ENCODE measurements at places on chromosomes 5 and 9.

- DNase-seq: no peak
These were observed 541.7 kb downstream of the EFNA5 start for GRCh38 chr5:107129051-107129450.

GRCh38 chr9:95491543-95492320 lies 25.0 kb downstream of the PTCH1 start:
- no peak for DNase-seq

- no peak for DNase-seq
These were observed 433.8 kb upstream of the CDH9 start for GRCh38 chr5:27472000-27472763.

- DNase-seq: no peak
These were observed 12.1 kb downstream of the SEMA5A start for GRCh38 chr5:9533562-9534364.

DNA sequence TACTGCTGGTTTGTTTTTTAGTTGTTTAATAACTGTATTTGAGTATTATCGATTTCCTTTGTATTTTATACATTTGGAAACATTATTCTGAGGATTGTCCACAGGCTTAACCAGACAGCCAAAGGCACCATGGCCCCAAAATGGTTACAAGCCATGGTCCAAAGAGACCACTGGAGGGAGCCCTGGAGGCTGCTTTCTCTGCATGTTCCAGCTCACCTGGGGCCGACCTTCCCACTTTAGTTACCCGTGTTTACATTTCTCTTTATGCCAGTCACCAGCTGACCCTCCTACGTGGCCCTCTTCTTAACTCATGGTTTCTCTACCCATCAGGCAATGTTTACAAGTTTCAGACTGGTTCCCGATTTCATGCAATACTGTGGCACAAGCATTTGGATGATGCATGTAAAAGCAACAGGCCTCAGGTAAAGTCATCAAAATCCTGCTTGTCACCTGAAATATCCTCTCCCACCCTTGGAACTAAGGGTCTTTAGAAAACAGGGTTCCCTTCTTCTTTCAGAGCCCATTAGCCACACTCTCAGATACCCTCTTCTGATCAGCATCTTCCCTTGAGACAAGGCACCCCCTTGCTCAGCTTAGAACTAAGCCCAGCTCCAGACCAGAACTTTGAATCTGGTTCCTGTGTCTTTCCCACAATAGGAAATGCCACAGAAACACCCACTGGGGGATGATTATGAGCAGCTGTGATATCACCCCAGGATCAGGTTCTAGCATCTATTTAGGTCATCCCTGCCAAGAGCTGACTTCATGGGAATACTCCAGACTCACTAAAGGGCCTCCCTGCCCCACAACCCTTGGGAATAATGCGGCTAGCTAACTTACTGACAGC lies 49.9 kb upstream of the GARNL3 start:
- peak; percentile 64 for DNase-seq

DNA sequence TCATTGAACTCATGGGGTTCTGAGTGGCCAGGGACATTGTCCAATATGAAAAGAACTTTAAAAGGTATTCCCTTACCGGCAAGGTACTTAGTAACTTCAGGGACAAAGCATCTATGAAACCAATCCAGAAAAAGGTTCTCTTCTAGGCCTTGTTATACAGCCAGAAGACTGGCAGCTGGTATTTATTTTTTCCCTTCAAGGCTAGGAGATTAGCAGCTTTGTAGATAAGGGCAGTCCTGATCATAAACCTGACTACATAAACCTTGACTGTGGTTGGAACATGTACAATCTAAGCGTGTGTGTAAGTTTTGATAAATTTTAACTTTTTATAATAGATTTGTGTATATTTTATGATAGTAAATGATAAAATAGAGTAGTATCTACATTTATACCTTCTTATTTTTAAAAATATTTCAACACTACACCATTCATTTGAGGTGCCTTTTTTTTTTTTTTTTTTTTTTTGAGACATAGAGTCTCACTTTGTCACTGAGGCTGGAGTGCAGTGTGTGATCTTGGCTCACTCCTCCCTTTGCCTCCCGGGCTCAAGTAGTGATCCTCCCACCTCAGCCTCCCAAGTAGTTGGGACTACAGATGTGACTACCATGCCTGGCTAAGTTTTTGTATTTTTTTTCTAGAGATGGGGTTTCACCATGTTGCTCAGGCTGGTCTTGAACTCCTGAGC lies 24.5 kb downstream of the RANBP17 start:
- no peak for DNase-seq

- no peak for DNase-seq
These were observed 89.9 kb downstream of the NLN start for GRCh38 chr5:65811885-65812284.

DNA sequence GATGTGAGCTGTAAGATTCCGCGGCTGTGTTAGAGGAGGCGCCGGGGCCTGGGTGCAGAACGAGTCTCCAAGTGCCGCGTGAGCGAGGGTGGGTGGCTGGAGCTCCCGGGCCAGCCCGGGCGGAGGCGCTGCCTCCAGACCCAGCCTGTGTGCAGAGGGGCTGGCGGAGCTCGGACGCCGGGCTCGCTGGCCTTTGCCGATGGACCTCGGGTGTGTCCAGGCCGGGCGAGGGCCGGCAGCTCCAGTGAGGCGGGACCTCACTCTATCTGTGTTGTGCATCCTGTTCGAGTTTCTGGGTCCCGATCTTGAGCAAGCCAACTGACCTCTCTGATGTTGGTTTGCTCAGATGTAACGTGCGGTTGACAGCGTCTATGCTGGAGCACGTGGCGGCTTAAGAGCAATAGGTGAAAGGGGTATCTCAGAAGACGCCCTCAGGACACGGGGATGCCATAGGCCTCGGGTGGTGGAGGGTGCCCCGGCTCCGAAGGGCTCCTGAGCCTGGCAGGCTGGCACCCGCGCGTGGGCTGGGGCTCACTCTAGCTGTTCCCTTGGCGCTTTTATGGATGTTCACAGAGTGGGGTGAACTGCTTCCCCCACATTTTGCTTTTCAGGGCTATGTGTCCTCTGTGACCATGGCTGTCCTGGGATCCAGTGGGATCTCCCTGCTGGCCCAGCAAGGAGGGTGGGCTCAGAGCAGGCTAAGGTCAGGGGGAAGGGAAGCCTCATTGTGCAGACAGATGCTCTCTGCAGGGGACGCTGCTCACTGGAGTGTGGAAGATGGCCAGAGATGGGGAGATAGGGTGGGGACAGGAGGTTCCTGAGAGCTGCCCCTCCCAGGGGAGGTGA lies 69.8 kb downstream of the MRPL36 start:
- DNase-seq: no peak

DNA sequence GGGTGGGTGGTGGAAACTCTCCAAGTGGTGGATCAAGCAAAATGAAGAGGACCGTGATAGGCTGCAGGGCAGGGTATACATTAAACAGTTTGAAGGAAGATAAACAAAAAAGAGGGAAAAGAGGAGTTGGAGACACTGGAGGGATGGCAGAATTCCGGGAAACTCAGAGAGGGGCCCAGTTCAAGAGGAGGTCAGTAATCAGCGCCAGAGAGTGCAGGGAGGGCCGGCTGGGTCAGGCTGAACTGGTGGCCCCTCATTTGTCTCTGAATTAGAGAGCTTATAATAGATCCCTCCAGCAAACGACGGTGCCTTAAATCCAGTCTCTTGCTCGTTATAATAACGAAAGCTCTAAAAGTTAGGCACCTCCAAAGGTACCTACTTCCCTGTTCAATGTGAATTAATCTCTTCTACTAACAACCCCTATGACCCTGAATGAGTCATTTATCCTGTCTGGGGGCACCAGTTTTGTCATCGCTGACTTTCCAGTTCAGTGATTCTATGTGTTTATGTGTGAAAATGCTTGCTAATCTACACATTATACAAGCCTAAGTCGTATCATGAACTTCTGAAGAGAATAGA lies 2.4 kb upstream of the ZSWIM6 start:
- no peak for DNase-seq

- no peak for DNase-seq
These were observed 226.6 kb downstream of the SAXO1 start for GRCh38 chr9:18806232-18807080.

DNA sequence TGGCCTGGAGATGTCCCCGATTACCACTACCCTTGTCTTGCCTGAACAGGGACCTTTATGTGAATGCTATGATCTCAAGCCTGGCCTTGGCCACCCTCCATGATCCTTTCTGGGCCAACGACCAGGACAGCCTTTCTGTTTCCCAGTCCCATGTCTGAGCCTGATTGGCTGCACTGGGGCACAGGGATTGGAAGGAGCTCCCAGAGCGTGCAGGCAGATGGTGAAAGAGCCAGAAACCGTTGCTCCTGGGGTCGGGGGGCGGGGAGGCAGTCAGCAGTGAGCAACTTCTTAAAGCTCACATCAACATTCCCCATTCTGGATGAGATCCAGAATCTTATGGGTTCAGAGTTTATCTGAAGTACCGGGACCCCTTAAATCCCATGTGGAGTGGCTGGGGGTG lies 84.4 kb downstream of the INSYN2B start:
- no peak for DNase-seq

- DNase-seq: no peak
These were observed 101.4 kb downstream of the LHFPL2 start for GRCh38 chr5:78547183-78547582.

GRCh38 chr5:53173083-53173482 lies 63.5 kb upstream of the MOCS2 start:
- no peak for DNase-seq

DNA sequence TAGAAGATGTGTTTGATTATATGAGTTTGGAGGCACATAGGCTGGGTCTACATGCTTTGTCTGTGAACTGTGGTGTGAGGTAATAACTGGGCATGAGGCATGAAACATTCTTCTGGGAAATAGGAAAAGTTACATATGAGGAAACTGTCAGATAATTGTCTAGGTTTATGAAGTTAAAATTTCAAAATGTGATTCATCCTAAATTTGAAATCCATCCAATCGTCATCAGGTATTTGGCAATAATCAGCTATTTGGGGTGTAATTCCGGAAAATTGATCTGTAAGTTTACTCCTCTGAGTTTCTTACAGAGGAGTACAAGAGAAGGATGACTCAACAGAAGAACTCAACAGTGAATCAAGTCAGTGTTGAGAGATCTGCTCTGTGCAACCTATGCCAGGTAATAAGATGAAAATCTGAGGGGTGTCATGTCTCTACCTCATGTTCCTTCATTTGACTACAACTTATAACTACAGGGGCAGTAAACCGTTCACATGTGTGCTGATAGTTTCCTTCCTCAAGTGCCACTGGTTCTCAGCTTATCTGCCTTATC lies 1171.6 kb upstream of the CDH18 start:
- no peak for DNase-seq

DNA sequence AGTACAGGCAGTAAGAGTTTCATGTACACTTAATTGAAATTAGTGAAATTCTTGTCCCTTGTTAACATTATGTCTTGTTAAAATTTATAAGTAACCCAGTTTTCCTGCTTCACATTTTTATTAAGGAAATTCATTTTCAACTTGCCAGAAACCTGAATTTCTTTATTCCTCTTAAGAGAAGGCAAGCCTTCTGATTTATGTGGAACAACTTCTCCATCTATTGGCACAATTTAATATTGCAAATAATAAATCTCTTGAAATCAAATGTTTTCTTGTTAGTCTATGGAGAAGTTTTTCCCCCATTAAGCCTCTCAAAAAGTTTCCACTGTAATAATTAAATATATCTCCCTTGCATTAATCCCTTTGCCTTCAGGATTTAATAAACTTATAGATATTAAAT lies 33.8 kb upstream of the ACO1 start:
- DNase-seq: no peak

- DNase-seq: peak; percentile 54
These were observed 736 bp upstream of the GLDC start for GRCh38 chr9:6646293-6646636.

DNA sequence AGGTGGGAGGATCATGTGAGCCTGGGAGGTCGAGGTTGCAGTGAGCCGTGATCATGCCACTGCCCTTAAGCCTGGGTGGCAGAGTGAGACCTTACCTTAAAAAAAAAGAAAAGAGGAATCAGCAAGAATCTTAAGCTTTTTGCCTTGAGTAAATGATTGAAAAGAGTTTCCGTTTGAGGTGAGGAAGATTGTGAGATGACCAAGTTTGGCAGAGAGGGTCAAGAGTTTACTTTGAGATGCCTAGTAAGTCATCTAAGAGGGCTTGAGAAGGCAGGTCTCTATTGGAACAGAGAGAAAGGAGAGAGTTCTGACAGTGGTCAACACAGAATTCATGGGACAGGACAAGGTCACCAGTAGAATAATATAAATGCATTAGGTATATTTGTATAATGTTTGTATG lies 572.1 kb downstream of the TLE4 start:
- DNase-seq: no peak

GRCh38 chr5:159262472-159262858 lies 625 bp upstream of the UBLCP1 start:
- DNase-seq: no peak

GRCh38 chr9:4126996-4127395 lies 172.9 kb downstream of the GLIS3 start:
- DNase-seq: no peak

- no peak for DNase-seq
These were observed 3.6 kb downstream of the GDNF start for GRCh38 chr5:37836235-37836591.

DNA sequence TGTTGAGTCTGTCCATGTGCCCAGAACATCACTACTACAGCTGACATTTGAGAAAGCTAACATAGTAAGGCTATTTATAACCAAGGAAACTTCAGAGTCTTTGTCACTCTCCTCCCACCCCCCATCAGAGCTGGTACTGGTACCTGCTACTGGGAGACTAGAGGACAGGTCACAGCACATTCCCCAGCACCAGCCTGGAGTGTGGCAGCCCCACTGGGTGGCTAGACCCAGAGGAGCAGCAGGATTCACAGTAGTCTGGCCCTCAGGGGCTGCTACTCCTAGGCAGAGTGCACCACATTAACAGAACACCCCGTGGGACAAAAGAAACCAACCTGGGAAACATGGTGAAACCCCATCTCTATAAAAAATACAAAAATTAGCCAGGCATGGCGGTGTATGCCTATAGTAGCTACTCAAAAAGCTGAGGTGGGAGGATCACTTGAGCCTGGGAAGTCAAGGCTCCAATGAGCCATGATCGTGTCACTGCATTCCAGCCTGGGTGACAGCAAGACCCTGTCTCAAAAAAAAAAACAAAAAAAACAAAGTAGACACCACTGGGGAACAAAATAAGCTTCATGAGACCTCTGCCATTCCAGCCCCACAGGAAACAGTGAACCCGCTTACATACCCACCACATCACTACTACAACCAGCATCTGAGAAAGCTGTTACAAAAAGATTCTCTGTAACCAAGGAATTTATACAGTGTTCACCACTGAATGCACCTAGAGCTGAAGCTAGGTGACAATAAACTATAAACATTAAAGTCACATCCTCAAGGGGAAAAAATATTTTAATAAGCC lies 26.3 kb upstream of the PTGER4 start:
- no peak for DNase-seq

- no peak for DNase-seq
These were observed 84.8 kb downstream of the EQTN start for GRCh38 chr9:27212191-27212590.
